ENCODE measurements at places on chromosomes 3 and 15.

DNA sequence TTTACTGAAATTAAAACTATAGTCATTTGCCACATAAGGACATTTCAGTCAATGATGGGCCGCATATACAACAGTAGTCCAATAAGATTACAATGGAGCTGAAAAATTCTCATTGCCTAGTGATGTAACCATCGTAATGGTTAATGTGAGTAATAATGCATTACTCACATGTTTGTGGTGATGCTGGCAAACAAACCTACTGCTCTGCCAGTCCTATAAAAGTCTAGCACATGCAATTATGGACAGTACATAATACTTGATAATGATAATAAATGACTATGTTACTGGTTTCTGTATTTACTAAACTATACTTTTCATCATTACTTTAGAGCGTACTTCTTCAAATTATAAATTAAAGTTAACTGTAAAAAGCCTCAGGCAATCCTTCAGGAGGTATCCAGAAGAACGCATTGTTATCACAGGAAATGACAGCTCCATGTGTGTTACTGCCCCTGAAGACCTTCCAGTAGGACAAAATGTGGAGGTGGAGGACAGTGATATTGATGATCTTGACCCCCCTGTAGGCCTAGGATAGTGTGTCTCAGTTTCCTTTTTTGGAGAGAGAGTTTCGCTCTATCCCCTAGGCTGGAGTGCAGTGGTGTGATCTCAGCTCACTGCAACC lies 102.7 kb downstream of the ATP1B3 start:
- DNase-seq: no peak

GRCh38 chr15:74648051-74648842 lies 32.6 kb downstream of the CLK3 start:
- DNase-seq: no peak

DNA sequence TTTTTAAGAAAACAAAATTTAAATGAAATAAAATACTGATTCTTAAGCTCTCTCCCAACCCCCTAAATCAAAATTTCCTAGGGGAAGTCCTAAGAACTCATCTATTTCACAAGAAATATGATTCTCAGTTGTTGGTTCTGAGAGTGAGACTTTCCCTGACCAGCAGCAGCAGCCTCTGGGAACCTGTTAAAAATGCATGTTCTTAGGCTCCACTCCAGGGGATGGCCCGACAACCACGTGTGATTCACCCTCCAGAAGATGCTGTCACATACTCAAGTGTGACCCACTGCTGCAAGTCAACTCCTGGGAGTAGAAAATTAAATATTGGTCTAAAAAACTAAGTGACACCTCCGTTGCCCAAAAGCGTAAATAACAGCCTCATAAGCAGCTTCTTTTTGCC lies 343.2 kb upstream of the NR2F2 start:
- no peak for DNase-seq

GRCh38 chr3:192273001-192273696 lies 454.2 kb downstream of the FGF12 start:
- no peak for DNase-seq

DNA sequence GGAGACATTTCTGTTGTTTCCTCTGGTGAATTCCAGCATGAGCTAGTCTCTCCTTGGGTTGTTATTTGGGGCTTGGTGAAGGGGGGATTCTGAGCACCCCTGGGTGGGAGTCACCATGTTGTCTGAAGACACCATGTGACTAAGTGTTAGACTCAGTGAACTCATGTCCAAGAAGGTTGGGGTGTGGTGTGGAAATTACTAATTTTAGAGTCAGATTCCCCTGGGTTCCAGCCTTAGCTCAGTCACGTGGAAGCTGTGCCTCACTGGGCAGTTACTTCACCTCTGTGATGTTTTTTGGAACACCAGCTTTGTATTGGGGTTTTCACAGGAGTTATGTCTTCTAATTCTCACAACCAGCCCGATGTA lies 171.5 kb downstream of the RPLP1 start:
- DNase-seq: peak; percentile 38

- DNase-seq: no peak
Measured at GRCh38 chr15:98147415-98147814, 186.9 kb downstream of the ARRDC4 start.

GRCh38 chr3:57864853-57865252 lies 108.7 kb downstream of the SLMAP start:
- DNase-seq: no peak

DNA sequence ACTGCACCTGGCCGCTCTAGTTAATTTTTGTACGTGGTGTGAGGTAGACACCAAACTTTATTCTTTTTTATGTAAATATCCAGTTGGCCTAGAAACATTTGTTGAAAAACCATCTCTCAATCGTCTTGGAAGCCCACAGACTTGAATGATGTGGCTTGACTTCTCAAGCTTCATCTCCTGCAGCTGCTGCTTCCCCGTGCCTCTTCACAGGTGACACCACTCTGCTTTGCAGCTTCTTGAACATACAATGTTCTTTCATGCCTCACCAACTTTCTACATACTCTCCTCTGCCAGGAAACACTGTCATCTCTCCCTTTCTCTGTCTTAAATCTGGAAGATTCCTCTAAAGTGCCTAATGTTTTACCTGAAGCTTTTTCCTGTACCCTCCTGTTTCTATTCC lies 35.6 kb downstream of the MAP6D1 start:
- DNase-seq: no peak

DNA sequence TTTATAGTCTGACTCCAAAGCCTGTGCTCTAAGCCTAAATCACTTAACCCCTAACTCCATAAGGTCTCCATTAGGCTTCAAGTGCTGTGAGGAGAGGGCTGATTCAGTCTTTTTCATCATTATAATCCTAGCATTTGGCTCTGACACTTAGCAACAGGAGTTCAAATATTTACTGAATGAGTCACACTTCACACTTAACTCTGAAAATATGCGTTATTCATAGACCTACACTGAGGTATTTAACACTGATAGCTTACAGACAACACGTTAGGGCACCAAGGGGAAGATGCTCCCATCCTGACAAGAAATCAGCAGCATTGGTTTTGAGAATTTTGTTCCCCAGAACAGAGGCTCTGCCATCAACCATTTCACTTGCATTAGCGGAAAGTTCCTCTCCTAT lies 53.5 kb downstream of the MSL2 start:
- DNase-seq: no peak

GRCh38 chr15:28885630-28886430 lies at the start of gene APBA2:
APBA2 (plus strand) TSS chr15:28885974; CDS start chr15:29053885, 167,911 bp downstream.
- peak; percentile 70 for DNase-seq

DNA sequence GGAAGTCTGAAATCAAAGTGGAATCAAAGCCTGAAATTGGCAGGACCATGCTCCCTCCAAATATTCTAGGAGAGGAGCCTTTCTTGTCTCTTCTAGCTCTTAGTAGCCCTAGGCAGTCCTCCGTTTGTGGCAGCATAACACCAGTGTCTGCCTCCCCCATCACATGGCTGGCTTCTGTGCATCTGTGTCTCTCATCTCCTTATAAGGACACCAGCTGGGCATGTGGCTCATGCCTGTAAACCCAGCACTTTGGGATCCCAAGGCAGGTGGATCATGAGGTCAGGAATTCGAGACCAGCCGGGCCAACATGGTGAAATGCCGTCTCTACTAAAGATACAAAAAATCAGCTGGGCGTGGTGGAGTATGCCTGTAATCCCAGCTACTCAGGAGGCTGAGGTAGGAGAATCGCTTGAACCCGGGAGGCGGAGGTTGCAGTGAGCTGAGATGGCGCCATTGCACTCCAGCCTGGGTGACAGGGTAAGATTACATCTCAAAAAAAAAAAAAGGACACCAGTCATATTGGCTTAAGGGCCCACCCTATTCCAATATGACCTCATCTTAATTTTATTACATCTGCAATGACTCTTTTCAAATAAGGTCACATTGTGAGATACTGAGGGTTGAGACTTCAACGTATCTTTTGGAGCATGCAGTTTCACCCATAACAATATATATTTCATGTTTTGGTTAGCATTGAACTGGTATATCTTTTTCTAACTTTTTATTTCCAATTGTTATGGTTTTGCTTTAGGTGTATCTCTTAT lies 148.0 kb upstream of the TPM1 start:
- DNase-seq: no peak

- DNase-seq: no peak
Measured at GRCh38 chr3:196689941-196690660, 21.9 kb downstream of the CEP19 start.

GRCh38 chr3:42827023-42827422 lies 17.8 kb downstream of the ACKR2 start:
- no peak for DNase-seq

GRCh38 chr3:37956723-37957538 lies 33.7 kb upstream of the VILL start:
- no peak for DNase-seq

DNA sequence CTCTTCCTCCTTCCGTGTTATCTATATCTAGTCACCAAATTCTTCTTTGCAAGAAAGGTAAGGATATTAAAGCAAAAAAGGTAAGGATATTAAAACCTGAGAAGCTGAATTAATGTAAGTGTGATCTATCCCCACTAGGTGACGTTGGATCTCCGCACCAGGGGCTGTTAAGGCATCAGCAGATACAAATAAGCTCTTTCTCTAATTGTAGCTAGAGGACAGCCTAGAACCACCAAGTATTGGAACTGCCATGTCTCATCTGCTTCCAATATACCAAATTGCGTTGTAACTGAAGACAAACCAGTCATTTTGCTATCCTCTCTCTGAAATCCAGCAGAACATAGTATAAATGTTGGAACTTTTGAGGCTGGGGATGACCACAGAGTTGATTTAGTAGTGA lies 471.2 kb upstream of the TGFBR2 start:
- no peak for DNase-seq
